ENCODE measurements at places on chromosomes 12 and 14. TPM values are rescaled to one million over a fixed set of nuclear protein-coding genes. Genes with fewer than 3 reads are reported as not detected.

- DNase-seq, result no peak
Observed at GRCh38 chr12:124699909-124700308, 132.5 kb upstream of the NCOR2 start.

DNA sequence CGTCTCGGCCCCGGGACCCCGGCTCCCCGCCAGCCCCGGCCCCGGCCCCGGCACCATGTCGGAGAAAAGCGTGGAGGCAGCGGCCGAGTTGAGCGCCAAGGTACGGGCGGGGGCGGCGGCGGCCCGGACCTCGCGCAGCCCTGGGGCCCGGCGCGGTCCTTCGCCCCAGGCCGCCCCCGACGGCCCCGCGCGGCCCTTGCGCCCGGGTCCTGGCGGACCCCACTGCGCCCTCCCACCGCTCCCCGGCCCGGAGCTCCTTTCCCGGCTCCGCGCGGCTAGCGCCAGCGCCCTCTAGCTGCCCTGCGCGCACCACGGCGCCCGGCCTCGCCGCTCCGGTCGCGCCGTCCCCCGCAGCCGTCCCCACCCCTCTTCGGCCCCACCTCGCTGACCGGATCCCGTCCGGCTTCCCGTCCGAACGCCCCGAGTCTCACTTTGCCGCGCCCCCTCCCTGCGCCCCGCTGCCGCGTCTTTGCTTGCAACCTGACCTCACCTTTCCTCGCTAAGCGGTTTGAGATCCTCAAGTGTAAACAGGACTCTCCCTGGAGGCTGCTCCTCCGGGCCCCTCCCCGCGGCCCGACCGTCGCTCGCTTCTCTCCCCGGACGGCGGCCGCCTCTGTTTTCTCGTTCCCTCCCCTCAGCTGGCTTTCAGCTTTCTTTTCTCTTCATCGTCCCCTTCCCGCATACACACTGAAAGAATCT, 637 bp downstream of the PTMS start:
- DNase-seq, result peak; percentile 80

- DNase-seq, result no peak
Observed at GRCh38 chr12:101877806-101878242, 444 bp downstream of the DRAM1 start.

GRCh38 chr12:11724888-11725311, 75.4 kb downstream of the ETV6 start:
- no peak for DNase-seq

- DNase-seq, result no peak
Observed at GRCh38 chr12:104805186-104805585, 152.9 kb downstream of the SLC41A2 start.

GRCh38 chr14:21631084-21631483, 3.7 kb downstream of the OR10G2 start:
- DNase-seq, result no peak

DNA sequence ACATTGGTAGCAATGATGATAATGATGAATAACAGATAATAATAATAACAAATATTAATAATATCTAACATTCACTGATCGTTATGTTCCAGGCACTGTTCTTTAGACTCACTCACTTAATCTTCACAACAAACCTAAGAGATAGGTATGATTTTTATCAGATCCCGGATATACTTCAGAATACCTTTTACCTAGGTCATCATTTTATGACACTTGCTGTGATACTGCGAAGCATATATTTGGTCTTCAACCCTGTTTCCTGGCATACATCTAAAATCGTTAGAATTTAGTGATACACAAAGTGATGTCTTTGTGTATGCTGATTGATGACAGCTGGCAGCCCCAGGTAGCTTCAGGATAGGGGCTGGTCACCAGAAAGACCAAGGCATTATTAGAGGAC, 46.1 kb downstream of the SLC41A2 start:
- no peak for DNase-seq

- DNase-seq, result no peak
Observed at GRCh38 chr12:124385219-124385969, 90.5 kb downstream of the RFLNA start.

GRCh38 chr12:3827301-3828000, 45.7 kb downstream of the PARP11 start:
- DNase-seq, result no peak

DNA sequence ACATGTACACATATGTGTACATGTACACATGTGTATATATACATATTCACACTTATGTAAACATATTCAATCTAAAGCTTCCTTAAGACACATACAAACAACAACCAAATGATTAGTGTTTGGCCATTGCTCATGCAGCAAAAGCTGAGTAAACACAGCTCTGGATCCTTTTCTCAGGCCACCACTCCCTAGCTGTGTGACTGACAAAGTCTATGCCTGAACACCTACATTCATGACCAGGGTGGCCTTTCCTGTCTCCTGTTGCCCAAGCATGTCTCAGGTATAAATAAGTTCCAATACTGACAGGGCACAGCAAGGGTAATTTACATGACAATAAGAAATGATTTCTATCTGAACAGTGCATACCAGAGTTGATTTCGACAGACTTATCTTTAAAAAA, 1.4 kb upstream of the PTPRO start:
- DNase-seq, result no peak

DNA sequence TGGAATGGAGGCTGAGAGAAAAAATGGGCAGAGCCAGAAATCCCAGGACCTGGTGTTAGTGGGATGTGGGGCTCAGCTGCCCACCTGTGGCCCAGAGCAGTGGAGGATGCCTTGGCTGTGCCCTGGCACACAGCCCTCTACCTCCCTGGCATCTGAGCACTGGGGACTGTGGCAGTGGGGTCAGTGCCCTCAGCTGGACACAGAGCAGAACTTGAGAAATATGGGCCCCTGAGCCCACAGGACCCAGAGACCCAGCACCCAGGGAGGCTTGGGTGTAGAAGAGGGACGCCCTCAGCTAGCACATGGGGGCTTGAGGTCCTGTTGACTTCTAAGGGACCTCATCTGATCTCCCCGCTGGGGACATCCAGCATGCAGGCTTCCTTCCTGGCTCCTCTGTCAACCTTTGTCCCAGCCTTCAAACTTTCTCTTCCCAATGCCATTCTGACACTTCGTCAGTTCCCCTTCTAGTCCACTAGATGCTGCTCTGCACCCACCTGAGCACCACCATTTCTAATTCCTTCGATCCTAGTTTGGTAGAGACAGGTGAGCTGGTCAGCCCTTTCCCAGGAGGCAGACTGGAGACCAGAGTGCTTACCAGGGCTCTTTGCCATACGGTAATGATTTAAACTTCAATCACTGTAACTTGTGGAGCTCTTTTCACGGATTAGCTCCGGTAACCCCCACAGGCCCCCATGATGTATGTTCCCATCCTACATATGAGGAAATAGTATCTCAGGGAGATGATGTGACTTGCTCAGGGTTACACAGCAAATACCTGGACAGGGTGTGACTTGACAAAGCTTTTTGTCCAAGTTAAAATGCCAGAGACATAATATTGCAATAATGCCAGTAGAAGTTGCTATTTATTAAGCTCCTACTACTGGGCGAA, 143.7 kb downstream of the ASCL4 start:
- DNase-seq, result no peak

- DNase-seq, result no peak
Observed at GRCh38 chr14:101196051-101196712, 292.7 kb upstream of the RTL1 start.

DNA sequence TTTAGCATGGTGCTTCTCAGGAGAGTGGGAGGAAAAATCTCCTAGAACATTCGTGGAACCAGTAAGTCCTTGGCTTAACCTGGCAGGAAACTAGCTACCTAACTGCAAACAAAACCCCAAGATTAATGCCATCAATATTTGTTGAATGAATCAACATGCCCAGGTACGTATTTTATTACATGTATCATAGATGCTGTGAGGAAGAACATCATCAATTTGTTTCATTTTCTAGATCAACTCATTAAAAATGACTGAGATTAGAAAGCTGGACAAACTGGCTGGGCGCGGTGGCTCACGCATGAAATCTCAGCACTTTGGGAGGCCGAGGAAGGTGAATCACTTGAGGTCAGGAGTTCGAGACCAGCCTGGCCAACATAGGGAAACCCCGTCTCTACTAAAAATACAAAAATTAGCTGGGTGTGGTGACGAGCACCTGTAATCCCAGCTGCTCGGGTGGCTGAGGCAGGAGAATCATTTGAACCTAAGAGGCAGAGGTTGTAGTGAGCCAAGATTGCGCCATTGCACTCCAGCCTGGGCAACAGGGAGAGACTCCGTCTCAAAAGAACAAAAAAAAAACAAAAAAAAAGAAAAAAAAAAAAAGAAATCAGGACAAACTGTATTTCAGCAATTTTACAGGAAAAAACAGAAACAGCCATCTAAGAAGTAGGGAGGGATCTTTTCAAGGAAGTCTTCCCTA, 88.7 kb downstream of the NTN4 start:
- no peak for DNase-seq

- DNase-seq, result no peak
Observed at GRCh38 chr14:94775091-94775870, 5.4 kb upstream of the GSC start.

- DNase-seq, result no peak
Observed at GRCh38 chr12:52590021-52590420, 11.2 kb downstream of the KRT72 start.

- DNase-seq, result no peak
Observed at GRCh38 chr14:54681811-54682261, 114.9 kb downstream of the SAMD4A start.

DNA sequence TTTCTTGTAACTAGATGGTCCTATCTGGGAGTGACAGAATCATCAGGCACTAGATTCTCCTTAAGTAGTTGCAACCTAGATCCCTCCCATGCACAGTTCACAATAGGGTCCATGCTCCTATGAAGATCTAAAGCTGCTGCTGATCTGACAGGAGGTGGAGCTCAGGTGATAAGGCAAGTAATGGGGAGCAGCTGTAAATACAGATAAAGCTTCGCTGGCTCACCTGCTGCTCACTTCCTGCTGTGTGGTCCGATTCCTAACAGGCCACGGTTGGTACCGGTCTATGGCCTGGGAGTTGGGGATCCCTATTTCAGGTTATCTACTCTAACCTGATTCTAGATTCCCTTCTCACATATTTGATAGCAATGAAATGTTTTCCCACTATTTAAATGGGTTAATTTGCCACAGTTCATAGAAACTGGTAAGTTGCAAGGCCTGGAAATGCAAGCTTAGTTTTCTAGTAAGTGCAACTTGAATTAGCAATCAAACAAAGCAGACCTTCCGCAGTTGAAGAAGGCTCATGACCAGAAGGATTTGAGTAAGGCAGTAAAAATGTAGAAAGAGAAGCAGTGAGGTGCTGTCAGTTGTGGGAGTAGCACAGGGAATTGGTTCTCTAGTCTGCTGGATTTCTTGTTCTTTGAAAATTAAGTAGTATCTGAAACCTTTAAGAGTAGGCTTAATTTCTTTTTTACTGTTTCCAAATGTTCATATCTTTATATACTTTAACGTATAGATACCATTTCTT, 332.3 kb downstream of the EGLN3 start:
- no peak for DNase-seq

- DNase-seq, result peak; percentile 46
Observed at GRCh38 chr14:91573894-91574837, 64.1 kb upstream of the PPP4R3A start.

- DNase-seq, result peak; percentile 14
Observed at GRCh38 chr14:30874999-30875787, 834 bp downstream of the COCH start.

GRCh38 chr12:79451365-79451764, 239.4 kb downstream of the PAWR start:
- no peak for DNase-seq

DNA sequence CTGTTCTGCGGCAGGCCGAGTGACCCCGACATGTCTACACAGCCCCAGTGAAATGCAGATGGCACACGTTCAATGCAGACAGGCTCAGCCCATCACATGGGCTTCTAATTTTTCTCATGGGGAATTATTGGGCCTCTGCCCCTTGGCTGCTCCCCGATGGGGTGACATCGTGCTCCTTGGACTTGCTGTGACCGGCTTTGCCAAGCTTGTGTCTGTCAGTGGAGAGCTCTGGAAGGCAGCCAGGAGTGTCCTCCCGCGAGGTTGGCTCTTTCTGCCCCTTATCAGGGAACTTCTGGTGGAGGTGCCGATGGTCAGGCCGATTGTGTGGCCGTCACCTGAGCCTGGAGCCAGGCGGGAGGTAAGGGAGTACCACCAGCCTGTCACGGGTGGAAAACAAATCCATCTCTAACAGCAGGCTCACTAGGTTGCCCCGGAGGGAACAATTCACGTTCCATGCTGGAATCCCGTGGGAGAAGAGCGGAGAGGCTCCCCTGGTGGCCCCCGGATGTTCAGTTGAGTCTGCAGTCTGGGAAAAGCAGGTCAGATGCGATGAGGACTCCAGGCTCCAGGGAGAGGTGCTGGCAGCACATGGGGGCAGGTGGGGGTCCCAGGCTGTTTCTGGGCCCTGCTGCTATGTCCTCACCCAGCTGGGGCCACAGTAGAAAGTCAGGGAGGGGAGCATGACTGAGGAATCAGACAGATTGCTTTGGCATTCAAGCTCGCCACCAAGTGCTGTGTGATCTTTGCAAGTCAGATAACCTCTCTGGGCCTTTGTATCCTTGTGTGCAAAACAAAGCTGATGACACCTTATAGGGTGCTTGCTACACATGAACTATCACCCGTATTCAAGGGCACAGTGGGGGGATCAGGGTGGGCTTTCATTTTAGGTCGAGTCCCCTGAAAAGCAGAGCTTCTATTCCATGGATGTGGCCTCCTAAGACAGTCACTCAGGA, 43.2 kb upstream of the EML1 start:
- no peak for DNase-seq

DNA sequence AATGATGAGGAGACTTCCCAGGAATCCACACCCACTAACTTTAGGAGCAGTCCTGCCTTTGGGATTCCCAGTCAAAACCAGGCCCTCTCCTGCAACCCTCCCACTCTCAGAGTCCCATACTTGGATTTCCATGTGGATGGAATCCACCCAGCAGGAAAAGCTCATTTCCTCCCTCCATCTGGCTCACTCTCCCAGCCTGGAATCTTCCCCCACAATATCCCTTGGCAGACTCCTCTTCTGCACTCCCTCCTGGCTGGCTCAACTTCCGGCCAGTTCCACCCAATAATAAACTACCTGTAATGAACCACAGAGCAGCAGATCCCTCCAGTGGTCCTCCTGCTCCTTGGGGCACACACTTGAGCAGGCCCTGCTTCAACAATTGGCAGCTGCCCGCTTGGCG, 102.8 kb upstream of the EGLN3 start:
- no peak for DNase-seq

DNA sequence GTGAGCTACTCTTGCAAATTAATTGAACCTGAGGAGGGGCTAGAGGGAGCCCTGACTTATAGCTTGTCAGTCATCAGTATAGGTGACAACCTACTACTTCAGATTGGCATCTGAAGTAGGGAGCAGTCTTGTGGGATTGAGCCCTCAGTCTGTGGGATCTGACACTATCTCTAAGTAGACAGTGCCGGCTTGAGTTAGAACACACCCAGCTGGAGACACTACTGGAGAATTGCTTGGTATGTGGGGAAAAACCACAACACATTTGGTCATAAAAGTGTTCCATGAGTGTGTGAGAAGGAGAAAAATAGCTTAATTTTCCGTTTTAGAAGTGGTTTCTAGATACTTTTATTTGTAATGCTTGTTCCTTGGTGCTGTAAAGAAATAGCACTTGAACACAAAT, 30.5 kb upstream of the DDHD1 start:
- no peak for DNase-seq

Gene GRIP1
- polyA plus RNA-seq, result 0.95 TPM

Gene PLA2G1B
- polyA plus RNA-seq, result 7,592 TPM

Gene GLIPR1
- 0.68 TPM for polyA plus RNA-seq

Gene C1QL4
- polyA plus RNA-seq, result not detected

Gene GRIN2B
- polyA plus RNA-seq, result not detected

Gene LTBP2
- 2.5 TPM for polyA plus RNA-seq

Gene SLCO1B1
- not detected for polyA plus RNA-seq

Gene LBHD2
- not detected for polyA plus RNA-seq

Gene RNASE7
- 0.11 TPM for polyA plus RNA-seq

Gene BEST3
- polyA plus RNA-seq, result 2.8 TPM

Gene CLEC4C
- polyA plus RNA-seq, result not detected

Data from pancreas (tissue), 10 donors.